Activated CD8-positive, alpha-beta memory T cell treated with anti-CD3 and anti-CD28 coated beads, Interleukin-2, amount 50 U/mL, for 48 hours (primary cell): ENCODE measurements at places on chromosomes 5 and 9.

- no peak for DNase-seq
Measured at GRCh38 chr5:167999182-167999581, 292.3 kb upstream of the WWC1 start.

DNA sequence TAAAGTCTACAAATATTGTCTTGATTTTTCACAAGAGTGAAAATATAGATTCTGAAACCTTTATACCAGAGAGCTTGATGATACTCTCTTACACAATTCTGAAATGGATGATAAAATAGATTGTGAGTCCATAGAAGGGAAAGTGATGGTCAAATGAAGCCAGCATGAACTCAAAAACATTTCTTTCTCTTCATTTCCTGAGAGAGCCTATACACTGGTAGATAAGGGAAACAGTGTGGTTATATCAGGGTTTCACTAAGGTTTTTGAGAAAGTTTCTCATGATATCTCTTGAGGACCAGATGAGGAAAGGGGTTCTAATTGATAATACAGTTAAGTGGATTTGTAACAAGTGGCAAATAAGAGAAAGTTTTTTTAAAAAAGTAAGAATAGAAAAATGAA is 254.1 kb downstream of the PJA2 start:
- DNase-seq = no peak

DNA sequence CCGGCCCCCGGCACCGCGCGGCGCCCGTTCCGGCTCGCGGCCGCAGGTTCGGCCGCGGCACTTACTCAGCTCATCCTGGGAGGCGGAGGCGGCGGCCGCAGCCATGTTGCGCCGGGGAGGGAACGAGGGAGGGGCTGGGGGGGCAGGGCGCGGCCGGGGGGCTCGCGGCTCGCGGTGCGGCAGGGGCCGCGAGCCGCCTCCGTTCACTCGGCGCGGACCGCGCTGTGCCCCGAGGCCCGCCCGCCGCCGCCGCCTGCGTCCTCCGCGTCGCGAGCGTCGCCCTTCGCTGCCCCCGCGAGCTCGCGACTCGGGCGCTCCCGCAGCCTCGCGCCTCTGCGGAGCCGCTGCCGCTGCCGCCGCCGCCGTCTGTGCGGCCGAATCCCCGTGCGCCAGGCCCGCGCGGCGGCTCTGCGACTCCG is 735 bp downstream of the ECPAS start:
- peak; percentile 72 for DNase-seq

- no peak for DNase-seq
Measured at GRCh38 chr9:115717711-115718173, 435.8 kb upstream of the PAPPA start.

GRCh38 chr5:126514131-126514557 is 80.9 kb downstream of the ALDH7A1 start:
- DNase-seq = no peak

DNA sequence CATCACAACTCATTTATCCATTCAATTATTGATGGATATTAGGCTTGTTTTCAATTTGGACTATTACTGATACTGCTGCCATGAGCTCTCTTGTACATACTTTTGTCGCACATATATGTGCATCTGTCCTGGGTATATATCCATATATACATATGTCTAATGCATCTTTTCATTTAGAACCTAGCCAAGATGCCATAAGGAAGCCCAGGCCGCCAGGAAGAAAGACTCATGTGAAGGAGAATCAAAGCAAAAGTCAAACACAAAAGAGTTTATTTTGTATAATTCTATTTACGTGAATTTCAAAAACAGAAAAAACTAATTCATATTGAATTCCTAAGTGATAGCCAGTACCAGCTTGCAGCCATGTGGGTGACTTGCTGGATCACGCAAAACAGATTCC is 79.0 kb downstream of the ADAMTS12 start:
- no peak for DNase-seq

- DNase-seq = peak; percentile 82
Measured at GRCh38 chr9:68560071-68560844, 19.6 kb upstream of the TMEM252 start.

GRCh38 chr9:5670079-5670478 is 41.2 kb downstream of the RIC1 start:
- DNase-seq = no peak

- no peak for DNase-seq
Measured at GRCh38 chr9:106309925-106310324, 553.0 kb upstream of the ZNF462 start.

DNA sequence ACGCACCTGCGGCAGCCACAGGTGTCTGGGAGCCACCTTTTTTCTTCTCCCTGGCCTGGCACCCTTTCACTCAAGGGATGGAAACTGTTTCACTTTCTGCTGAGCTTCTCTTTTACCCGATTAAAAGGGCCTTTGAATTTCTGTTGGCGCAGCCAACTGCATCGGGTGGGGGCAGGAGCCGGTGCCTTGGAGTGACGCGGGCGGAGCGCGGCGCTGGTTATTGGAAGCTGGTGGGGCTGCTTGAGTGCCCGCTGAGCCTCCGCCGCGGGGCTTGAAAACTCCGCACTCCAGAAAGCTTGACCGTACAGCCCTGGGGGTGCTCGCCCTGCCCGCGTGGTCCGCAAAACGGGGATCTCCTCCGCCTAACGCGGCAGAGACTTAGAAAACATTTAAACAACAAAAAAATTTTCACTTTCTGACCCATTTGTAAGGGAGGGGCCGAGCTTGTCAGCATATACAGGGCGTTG is 52.0 kb upstream of the TJP2 start:
- DNase-seq = peak; percentile 63

- no peak for DNase-seq
Measured at GRCh38 chr9:89661956-89662717, 57.3 kb downstream of the GADD45G start.

DNA sequence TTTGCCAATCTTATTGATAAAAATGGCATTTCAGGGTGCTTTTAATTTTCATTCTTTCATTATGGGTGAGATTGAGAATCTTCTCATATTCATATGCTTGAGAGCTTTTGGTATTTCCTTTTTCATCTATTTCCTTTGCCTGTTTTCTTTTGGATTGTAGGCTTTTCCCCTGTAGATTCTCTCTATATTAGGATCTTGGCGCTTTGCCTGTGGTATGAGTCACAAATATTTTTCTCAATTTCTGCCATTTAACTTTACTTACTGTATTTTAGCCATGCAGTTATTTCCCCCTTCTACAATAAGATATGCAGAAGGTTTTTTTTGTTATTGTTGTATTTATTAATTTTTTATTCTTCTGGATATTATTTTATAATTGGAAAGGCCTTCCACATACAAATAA is 21.5 kb upstream of the KLF9 start:
- no peak for DNase-seq

DNA sequence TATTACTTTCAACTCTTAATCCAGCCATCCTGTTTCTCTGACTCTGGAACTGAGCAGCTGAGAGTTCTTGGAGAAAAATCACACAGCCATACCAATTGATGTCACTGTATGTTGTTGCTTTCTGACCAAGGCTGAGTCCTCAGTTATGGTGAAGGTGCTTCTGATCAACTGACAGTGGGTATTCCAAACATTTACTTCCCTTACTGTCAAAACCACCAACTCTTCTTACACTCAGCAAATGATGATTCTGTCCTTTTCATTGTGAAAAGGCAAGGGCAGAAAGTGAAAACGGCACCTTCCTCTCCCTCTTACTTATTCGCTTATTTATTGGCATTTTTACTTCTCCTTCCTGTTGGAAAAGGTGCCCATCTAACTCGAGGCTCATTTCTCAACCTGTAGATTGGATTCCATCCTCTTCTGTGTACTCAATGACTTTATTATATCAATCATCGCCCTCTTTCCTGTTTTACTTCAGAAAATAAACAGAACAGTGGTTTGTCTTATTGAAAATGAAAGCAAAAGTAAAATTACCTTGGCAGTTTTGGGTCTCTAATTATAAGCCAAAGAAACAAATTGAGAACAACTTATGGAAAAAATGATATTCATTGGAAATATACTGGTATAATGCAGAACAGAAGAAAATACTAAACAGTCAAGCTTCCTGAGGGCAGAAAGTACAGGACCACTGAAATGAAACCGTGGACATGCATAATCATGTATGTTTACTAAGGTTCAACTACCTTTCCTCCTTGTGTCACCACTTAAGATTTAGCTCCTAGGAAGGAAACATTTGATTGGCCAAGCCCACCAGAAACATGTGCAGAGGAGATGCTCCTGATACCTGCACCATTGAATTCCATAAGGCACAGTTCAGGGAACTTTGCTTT is 104.5 kb upstream of the CHD1 start:
- no peak for DNase-seq

GRCh38 chr5:40078898-40079575 is 600.7 kb upstream of the PTGER4 start:
- no peak for DNase-seq

- DNase-seq = no peak
Measured at GRCh38 chr9:99666571-99666970, 155.1 kb upstream of the NR4A3 start.

GRCh38 chr9:3740690-3741419 is 215.1 kb upstream of the RFX3 start:
- DNase-seq = no peak

DNA sequence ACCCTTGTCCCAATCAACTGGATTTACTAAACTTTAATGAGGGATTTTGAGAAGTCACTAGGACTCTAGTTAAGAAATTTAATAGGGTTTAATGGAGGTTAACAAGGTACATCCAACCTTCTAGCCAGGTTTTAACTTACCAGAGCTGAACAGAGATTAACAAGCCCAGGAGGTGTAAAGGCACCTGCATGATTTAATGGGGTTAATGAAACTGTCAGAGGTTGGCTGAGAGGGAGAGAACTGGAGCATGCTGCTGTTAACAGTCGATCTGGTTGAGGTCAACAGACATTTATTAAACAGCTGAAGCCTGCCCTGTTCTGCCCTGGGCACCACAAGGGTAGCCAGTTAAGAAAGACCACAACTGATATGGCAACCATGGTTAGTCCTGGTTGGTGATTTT is 13.6 kb downstream of the HAND1 start:
- no peak for DNase-seq

DNA sequence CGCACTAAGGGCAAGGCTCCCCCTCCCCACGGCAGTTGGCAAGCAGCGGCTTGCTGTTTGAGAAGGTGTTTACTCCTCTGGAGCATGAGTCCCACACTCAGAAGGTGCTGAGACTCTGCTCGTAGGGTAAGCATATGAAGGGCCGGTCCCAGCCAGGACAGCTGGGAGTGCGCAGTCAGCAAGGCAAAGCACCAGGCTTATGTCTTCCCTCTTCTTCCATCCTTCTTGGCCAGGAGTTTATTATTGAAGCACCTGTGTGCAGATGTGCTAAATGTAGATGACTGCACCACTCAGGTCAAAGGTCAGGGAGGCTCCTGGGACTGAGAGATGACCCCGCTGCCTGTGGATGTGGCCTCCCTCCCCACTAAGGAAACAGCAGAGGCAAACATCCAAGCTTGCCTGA is 27.0 kb upstream of the CDKN2AIPNL start:
- DNase-seq = no peak

- DNase-seq = no peak
Measured at GRCh38 chr5:106361905-106362304, 1308.8 kb downstream of the EFNA5 start.

- no peak for DNase-seq
Measured at GRCh38 chr5:2752059-2752820, 763 bp upstream of the IRX2 start.

DNA sequence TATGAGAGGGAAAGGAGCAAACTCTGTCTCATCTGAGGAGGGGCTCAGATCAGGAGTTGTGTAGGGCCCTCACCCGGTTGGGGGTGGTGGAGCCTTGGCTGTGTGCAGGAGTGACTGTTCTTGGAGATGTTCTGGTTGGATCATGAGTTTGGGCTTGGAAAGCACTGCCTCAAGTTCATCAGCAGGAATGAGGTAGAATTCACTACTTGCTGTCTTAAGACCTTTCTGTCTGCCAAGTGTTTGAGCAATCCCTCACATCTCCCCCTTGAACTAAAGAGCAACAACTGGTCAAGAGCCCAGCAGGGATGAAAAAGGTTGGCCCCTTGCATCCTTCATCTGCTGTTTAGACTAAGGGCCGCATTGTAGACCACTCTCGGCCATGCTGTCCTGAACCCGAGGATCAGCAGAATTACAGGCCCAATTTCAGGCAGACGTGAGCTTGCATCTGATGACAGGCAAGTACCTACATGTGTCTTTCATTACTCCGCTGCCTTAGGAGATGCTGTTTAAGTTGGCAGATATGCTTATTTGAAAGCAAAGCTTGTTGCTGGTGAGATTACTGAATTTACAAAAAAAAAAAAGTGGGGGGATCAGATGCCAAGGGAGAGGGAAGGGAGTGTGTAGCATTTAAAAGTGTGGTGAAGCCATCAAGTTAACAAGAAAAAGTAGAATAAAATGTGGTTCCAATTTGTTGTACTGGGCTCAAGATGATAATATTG is 36.4 kb downstream of the PIK3R1 start:
- DNase-seq = no peak

- no peak for DNase-seq
Measured at GRCh38 chr5:97554977-97555643, 372.1 kb upstream of the RIOK2 start.

DNA sequence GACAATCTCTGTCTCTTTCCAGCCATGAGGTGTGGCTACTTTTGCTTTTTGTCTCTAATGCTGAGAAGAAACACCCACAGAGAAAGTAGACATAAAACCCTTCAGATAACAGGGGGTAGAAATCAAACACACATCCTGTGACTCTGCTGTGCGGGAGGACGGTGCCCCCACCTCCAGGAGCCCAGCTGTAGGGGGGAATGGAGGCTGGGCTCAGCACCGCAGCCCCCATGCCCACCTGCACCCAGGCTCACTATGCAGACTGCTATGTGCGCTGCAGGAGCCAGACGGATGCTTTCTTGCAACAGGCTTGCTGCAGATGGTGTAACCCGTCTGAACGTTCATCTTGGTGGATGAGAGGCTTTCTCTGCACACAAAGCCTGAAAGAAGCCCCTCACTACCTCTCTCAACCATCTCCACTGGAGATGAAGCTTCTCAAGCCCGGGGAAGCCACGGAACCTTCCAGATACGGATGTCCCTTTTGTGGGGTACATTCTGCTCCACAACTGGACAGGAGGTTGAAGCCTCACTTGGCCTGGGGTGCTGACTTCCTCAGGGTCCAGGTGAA is 207.2 kb downstream of the GADD45G start:
- no peak for DNase-seq

GRCh38 chr5:68306361-68307014 is 90.9 kb downstream of the PIK3R1 start:
- no peak for DNase-seq

DNA sequence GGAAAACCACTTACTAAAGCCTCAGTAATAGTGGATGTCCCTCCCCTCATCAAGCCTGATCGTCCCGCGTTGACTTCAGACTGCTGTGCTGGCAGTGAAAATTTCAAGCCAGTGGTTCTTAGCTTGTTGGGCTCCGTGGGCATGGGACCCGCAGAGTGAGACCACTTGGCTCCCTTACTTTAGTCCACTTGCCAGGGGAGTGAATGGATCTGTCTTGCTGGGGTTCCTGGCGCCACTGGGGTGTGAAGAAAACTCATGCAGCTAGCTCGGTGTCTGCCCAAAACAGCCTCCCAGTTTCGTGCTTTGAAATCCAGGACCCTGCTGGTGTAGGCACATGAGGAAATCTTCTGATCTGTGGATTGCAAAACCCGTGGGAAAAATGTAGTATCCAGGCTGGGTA is 480.0 kb upstream of the IZUMO3 start:
- DNase-seq = no peak
